ENCODE measurements at places on chromosomes 3 and 15.

DNA sequence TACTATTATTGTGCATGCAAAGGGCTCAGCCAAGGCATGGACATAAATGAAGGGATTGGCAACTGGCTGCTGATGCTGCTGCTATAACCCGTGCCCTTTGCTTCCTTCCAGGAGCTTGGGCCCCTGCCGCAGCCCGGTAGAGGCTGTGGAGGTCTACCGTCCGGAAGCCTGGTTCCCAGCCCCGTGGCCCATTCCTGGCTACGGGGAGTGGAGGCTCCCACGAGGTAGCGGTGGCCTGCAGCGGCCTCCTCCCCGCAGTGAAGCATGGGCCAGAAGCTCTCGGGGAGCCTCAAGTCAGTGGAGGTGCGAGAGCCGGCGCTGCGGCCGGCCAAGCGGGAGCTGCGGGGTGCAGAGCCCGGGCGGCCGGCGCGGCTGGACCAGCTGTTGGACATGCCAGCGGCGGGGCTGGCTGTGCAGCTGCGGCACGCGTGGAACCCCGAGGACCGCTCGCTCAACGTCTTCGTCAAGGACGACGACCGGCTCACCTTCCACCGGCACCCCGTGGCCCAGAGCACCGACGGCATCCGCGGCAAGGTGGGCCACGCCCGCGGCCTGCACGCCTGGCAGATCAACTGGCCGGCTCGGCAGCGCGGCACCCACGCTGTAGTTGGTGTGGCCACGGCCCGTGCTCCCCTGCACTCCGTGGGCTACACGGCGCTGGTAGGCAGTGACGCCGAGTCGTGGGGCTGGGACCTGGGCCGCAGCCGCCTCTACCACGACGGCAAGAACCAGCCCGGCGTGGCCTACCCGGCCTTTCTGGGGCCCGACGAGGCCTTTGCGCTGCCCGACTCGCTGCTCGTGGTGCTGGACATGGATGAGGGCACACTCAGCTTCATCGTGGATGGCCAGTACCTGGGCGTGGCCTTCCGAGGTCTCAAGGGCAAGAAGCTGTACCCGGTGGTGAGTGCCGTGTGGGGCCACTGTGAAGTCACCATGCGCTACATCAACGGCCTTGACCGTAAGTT is 15.0 kb downstream of the SPSB4 start:
- DNase-seq: no peak

GRCh38 chr3:129747992-129748391 is 141.5 kb upstream of the PLXND1 start:
- no peak for DNase-seq

- no peak for DNase-seq
These were observed 21.8 kb downstream of the MGLL start for GRCh38 chr3:127800508-127800907.

GRCh38 chr3:194376241-194376560 is 6.7 kb upstream of the LRRC15 start:
- no peak for DNase-seq

GRCh38 chr3:31635545-31635944 is 102.8 kb downstream of the STT3B start:
- DNase-seq: no peak

DNA sequence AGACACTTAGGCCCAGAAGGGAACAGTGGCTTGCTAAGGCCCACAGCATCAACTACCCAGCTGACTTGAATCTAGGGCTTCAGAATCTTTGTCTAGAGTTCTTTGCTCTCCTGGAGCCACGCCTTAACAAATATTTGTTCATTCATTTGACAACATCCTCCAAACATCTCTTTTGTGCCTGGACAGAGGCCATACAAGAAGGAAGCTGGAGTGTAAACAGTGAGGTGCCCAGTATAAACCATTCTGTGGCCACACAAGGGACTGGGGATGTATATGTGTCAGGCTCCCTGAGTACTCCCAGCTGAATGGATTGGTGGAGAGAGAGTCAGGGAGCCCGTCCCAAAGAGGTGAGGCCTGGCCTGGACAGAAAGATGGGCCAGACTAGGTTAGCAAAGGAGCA is 3.4 kb downstream of the CIB2 start:
- DNase-seq: no peak

GRCh38 chr3:156158656-156159295 is 38.4 kb downstream of the KCNAB1 start:
- DNase-seq: no peak

DNA sequence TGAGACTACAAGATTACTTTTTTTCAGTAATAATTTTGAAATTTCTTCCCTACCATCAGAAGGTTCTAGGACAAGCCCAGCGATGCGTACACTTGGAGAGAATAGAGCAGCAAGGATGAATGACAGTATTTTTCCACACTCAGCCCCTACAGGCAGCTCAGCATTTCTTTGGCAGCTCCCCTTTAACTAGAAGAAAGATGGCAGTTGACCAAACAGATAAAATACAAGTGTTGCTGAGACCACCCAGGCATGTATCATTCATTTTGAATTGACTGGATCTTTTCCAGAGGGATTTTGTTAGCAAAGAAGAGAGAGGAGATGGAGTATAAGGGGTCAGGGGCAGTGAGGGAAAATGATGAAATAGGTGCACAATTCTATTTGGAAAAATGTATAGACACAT is 761.3 kb downstream of the AGBL1 start:
- DNase-seq: no peak

- DNase-seq: no peak
These were observed 119.4 kb upstream of the NPHP3 start for GRCh38 chr3:132841621-132842020.

Measured in NCI-H1105 treated with DMSO at 0.1 percent for 48 hours (cell line).